Fibroblast of the aortic adventitia (primary cell): ENCODE measurements at places on chromosomes 13 and 19.
A peak's percentile ranks its signal among the peaks of the same experiment; 100 is the strongest.

DNA sequence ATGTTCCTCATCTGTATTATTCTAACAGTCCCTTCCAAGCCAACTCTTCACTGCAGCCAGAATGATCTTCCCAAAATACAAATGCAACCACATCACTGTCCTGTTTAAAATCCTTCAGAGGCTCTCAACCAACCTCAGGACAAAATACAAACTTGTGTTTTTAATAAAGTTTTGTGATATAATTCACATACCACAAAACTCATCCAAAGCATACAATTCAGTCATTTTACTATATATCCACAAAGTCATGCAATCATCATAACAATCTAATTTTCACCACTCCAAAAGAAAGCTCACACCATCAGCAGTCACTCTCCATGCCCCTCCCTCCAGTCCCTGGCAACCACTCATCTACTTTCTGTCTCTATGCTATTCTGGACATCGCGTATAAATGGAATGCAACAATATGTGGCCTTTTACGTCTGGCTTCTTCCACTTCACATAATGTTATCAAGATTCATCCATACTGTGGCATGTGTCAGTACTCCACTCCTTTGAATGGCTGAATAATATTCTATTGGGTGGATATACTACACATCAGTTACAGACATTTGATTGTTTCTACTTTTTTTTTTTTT lies 81.7 kb upstream of the DOCK9 start:
- peak; percentile 27 for DNase-seq

DNA sequence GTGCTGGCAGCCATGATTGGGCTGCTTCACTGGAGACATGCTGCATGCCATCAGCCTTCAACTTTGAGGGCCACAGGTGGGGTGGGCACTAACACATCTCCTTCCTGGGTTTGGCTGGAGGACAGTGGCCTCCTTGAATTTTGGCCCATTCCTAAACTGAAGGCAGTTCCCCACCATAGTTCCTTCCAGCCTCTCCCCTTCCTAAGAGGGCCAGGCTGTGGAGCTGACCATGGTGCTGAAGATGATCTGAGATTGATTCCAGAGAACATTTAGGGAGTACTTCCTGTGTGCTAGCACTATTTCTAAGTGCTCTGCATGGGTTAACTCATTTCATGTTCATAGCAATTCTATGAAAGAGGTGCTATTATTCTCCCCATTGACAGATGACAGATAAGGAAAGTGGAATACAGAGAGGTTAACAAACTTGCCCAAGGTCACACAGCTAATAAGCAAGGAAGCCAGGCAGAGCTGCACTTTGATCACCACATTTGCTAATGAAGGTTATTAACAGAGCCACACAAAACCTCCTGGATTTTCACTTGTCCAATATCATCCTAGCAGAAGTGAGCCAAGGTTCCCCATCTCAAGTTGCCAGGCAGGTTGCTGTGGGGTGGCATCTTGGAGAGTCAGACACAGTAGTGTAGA lies 175.3 kb downstream of the ZIC5 start:
- peak; percentile 37 for DNase-seq

- no peak for DNase-seq
These were observed 14.7 kb downstream of the C13orf46 start for GRCh38 chr13:113959198-113959597.

- peak; percentile 52 for DNase-seq
These were observed at the start of gene TRAPPC6A for GRCh38 chr19:45177817-45178261. TRAPPC6A (minus strand) TSS chr19:45178237; CDS start chr19:45178218, 19 bp downstream.

DNA sequence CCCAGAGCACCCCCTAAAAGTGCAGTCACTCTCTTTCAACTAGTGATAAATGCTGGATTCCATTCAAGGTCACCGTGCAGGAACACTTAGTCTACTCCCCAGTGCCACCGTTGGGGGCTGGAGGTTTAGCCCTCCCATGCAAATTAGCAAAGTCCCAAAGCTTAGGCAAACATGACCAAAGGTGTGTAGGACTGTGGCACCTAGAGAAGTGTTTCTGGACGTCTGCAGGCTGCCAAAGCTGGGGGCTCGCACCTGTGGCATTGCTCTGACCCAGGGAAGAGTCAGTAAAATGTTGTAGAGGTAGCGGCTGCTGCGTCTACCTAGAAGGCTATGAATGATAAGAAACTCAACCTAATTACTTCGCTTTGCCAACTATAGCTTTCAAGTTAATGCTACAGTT lies 13.9 kb downstream of the COL4A1 start:
- no peak for DNase-seq

- DNase-seq = no peak
These were observed 106.7 kb downstream of the PCCA start for GRCh38 chr13:100195568-100195967.

DNA sequence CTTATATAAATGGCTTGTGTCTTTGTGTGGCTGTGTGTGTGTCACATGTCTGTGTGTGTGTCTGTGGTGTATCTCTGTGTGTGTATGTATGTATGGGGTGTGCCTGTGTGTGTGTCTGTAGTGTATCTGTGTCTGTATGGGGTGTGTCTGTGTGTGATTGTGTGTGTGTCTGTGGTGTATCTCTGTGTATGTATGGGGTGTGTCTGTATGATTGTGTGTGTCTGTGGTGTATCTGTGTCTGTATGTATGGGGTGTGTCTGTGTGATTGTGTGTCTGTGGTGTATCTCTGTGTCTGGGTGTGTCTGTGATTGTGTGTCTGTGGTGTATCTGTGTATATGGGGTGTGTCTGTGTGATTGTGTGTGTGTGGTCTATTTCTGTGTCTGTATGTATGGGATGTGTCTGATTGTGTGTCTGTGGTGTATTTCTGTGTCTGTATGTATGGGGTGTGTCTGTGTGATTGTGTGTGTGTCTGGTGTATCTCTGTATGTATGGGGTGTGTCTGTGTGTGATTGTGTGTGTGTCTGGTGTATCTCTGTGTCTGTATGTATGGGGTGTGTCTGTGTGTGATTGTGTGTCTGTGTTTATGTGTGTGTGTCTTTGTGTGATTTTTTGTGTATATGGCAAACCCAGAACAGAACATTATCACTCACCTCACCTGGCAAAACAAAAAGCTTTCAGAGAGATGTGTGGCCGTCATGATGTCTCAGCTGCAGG lies 56.1 kb upstream of the MCF2L start:
- no peak for DNase-seq

- no peak for DNase-seq
These were observed 9.1 kb downstream of the SOX21 start for GRCh38 chr13:94703271-94703670.

DNA sequence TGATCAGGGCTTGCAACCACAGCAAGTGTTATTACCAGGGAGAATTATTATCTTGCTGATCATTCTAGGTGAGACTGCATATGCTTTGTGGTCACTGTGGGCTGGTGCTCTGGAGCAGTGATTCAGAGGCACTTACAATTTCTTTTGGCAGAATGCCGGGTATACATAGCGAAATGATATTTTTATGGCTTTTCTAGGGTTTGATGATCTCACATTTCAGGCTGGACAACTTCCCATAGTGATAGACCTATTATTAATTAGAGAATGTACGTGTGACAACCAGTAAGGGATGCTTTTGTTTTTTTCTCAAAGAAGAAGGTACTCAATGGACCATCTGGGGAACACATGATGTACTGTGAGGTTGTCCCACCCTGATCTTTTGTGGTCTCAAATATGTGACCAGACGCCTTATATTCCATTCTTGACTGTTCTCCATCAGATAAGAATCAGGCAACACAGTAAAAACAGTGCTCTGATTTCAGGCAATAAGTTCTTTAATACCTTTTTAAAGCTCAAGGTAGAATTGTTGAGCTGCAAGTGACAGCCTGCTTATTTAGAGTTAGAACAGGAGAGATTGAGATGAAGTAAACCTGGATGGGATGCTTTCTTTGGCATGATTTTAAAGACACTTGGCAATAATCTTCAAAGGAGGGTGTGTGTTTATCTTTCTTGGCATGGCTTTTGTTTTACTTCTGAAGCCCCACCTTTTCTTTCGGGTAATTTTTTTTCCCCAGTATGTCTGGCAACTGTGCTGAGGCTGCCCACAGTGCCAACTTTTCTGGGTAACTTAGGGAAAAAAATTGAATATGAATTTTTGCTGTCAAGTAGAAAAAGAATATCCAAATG lies 27.4 kb upstream of the SCEL start:
- DNase-seq = peak; percentile 82
